ENCODE measurements at places on chromosomes 7 and 10. TPM values are rescaled to one million over a fixed set of nuclear protein-coding genes. Genes with fewer than 3 reads are reported as not detected.

DNA sequence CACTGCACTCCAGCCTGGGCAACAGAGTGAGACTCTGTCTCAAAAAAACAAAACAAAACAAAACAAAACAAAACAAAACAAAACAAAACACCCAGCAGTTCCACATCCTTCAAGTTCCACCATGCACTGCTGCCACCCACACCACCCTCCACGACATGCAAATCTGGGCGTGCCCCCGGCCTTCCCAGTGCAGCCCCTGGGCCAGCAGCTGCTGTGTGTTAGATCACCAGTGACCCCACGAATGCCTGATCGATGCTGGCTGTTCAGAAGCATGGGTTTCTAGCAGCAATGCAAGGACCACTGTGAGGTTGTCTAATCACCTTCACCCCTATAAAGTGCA is 36.3 kb downstream of the ELFN1 start:
- H3K27me3 ChIP-seq: no peaks in the 10 kb centered on the region
- DNase-seq: no peak

DNA sequence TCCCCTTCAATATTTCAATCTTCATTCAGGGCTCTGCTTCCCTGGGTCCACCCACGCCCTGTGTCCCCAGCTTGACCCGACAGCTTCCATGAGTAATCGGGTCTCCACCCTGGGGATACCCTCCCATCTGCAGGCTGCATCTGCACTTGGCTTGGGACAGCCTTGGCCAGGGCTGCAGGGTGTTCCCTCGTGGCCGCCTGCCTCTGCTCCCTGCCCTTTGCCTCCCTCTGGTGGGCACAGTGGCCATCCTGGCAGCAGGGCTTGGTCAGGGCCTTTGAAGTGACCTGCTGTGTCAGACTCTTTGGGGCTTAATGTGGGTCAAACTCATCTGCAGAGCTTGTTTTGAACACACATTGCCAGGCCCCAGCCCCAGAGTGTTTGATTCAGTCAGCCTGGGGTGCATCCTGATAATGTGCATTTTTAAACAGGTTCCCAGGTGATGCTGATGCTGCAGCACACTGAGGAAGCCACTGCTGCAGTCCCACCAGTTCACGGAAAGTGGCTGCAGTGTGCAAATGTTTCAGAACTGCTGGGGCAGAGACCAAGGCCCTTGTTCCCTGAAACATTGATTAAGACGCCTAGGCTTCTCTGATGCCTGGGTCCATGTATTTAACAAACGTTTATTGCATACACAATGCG is 80.7 kb upstream of the SEC61G start:
- no peaks in the 10 kb centered on the region for H3K27me3 ChIP-seq
- H3K27ac ChIP-seq: no peak overlapping the region
- peak; percentile 61 for DNase-seq
- no peaks in the 10 kb centered on the region for H3K36me3 ChIP-seq
- no peak overlapping the region for H3K4me3 ChIP-seq

DNA sequence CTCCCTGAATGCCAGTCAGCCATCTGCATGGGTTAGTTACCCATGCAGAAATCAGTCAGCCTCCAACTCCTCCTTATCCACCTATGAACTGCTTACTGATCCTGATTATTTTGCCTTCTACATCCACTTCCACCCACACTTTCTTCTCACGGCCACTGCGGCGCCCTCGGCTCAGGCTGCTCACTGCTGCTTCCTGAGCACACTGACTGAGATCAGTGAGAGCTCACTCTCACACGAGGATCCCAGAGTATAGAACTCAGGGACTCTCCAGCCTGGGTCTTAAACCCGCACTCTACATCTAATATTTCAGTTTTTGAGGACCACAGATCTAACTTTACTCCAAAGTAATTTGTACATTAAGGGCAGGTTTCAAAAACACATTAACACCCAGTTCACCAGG is 64.4 kb downstream of the GRB10 start:
- peaks cover 7% of the 10 kb centered on the region for H3K27me3 ChIP-seq
- H3K4me1 ChIP-seq: no peaks in the 10 kb centered on the region
- no peak overlapping the region for H3K4me3 ChIP-seq
- DNase-seq: no peak
- H3K36me3 ChIP-seq: no peaks in the 10 kb centered on the region

DNA sequence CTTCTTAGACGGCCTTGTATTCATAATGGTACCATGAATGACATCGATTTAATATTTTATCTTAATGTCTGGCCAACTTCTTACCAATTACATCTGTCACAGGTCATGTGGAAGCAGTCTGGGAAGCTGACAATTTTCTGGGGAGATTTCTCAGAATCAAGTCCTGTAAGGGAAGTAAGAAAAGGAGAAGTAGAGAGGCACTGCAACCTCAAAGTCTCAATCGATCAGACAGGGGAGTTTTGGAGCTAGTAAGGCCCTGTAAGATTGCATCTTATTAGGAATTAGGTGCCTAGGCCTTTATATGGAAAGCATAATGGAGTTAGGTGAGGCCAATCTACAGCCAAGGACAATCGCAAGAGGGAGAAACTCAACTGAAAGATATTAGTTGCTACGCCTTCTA is 694.6 kb upstream of the SORCS1 start:
- no peaks in the 10 kb centered on the region for H3K4me1 ChIP-seq
- H3K27me3 ChIP-seq: no peaks in the 10 kb centered on the region
- no peak for DNase-seq
- H3K4me3 ChIP-seq: no peak overlapping the region
- no peaks in the 10 kb centered on the region for H3K36me3 ChIP-seq

Gene WASL
- total RNA-seq: 26.4 TPM

Gene C10orf143
- 0.18 TPM for total RNA-seq
